ENCODE measurements at places on chromosomes 2 and 18.

- no peak for DNase-seq
These were observed 340.6 kb downstream of the DYSF start for GRCh38 chr2:71793926-71794325.

DNA sequence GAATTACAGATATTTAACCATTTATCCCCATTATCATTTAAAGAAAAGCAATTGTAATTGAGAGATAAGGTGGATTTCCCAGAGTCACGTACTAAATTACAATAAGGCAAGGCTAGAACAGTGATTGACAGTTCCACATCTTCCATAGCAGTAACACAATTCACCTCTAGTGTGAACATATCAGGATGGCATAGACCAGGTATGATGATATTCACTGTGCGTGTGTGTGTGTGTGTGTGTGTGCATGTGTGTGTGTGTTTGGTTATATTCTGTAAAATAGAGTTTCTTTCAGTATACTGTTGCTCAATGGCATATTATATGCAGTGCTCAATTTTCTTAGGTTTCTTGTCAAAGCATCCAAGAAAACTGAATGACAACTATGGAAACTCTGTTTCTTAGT is 1.7 kb downstream of the SCN2A start:
- DNase-seq = no peak

DNA sequence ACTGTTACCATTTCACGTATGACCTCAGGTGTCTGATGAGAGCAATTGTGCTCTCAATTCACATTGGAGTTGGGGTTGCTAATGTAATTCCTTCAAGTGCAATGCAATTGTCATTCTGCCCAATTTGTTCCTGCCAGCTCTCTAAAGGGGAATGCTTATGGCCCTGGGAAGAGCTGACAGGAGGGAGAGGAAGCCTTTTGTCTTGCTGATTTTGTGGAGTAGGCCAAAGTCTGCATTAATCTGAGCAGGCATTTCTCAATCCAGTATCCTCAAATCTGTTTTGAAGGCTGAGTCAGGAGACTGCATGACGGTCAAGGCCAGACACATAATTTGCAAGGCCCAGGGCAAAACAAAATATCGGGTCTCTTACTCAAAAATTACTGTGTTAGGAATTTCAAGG is 326.4 kb upstream of the SPHKAP start:
- no peak for DNase-seq

DNA sequence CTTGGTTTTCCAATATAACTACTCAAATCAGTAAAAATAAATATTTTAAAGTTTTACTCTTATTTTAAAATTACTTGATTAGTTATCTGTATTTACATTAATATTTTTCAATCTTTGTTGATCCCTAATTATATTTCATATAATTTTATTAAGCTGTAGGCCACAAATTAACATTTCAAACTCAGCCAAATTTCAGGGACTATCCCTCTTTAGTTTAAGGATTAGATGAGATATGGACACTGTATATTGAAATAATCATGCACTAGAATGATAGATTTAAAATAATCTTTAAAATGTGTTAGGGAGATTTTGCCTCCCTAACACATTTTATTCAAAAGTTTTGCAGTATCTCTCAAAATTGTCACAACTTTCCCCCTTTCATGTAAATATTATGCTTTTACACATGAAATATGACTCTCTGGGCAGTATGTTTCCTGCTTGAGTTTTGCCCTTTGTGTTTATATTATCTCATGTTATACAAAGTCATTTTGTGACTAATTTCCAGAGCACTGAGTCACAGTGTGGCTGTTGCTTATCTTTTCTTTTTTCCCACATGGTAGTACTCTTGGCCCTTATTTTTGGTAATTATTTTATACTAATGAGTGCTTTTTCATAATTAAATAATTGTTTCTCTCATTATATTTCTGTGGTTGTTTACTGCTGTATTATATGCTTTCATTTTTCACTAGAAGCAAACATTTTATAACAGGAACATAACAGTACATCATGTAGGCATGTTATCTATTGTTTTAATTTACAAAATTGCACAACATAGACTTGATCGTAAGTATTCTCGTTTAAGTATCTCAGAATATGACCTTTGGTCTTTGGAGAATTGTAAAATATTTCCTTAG is 1.2 kb downstream of the TFPI start:
- no peak for DNase-seq

GRCh38 chr2:140603416-140603815 is 1527.4 kb downstream of the LRP1B start:
- no peak for DNase-seq

DNA sequence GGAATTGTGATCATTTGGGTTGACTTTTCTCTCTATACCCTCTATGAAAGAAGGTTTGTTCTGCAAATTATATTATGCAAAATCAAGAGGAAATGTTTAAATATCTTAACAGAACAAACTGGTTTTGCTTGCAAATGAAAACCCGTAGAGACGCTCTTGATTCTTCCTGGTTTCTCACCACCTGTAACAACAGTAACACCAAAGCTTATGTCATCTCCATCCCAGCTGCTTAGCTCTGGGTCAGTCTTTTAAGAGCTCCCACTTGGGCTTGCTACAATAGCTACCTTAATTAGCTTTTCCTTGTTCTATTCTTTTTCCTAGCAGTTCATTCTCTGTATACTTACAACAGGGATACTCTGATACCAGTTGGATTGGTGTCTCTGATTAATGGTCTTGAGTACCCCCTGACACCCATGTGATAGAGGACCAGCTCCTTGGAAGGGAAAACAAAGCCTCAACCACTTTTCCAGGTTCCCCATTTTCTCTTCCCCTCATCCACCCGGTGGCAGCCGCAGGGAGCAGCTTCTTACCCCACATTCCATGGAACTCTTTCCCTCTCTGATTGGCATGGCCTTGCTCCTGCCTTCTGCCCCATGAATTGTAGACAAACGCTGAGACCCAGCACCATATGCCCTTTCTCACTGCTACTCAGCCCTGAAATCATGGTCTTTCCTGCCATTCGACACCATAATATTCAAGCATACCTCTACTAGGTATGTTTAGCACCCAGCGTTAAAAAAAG is 27.7 kb downstream of the TMEM182 start:
- DNase-seq = no peak

DNA sequence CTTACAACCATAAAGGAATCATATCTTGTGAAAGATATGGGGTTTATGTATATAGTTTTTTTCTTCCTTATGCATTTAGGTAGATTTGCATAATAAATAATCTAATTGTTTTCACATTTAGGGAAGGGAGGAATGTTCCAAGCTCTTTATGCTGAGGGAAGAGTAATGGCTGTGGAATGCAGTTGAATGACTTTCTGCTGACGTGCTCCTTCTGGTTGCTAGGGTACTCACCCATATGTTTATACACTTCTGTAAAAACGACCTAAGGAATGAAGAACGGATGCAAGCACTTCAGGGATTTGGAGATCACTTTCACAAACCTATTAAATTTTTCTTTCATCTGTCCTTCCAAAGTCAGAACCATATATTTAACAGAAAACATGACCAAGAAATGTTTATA is 29.2 kb upstream of the PPP4R1 start:
- peak; percentile 55 for DNase-seq

GRCh38 chr2:33337981-33338380 is 138.5 kb upstream of the RASGRP3 start:
- no peak for DNase-seq

DNA sequence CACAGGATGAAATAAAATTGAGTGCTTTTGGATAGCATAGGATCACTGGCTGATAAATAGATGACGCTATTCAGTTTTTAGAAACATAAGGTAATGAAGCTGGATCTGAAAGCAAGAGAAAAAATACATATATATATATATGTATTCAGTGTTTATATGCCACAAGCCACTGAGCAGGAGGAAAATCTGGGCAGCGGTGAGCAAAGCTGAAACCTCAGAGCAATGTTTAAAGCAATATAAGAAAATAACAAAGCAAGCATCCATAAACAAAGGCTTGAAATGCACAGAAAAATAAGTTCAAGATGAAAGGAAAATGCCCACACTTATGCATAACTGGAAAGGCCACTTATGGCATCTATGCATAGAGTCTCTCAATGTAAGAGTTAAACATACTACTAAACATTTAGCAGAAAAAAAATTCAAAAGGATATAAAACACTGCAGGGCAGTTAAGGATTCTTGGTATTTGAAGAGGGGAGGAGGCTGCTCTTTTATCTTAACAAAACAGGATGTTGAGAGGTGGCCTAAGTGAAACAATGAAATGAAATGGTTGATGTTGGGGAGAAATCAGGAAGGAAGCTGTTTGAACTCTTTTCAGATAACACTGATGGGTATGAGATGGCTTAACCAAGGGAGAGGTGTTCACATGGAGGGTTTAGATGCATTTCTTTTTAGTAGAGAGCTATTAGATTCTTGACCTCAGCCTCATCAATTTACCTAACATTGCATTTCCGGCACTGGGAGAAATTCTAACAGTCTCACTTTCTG is 129.1 kb downstream of the ARHGAP15 start:
- no peak for DNase-seq

GRCh38 chr2:28523902-28524301 is 28.0 kb downstream of the PLB1 start:
- no peak for DNase-seq

DNA sequence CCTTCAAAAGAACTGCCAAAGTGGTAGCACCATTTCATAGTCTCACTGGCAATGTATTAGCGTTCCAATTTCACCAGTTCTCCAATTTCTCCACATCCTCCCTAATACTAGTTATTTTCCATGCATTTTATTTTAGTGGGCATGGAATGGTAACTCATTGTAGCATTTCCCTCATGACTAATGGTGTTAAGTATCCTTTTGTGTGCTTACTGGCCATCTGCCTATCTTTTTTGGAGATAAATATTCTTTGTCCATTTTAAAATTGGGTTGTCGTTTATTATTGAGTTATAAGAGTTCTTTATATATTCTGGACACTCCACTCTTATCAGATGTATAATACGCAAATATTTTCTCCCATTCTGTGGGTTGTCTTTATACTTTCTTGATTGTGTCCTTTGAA is 107.1 kb downstream of the THADA start:
- no peak for DNase-seq

DNA sequence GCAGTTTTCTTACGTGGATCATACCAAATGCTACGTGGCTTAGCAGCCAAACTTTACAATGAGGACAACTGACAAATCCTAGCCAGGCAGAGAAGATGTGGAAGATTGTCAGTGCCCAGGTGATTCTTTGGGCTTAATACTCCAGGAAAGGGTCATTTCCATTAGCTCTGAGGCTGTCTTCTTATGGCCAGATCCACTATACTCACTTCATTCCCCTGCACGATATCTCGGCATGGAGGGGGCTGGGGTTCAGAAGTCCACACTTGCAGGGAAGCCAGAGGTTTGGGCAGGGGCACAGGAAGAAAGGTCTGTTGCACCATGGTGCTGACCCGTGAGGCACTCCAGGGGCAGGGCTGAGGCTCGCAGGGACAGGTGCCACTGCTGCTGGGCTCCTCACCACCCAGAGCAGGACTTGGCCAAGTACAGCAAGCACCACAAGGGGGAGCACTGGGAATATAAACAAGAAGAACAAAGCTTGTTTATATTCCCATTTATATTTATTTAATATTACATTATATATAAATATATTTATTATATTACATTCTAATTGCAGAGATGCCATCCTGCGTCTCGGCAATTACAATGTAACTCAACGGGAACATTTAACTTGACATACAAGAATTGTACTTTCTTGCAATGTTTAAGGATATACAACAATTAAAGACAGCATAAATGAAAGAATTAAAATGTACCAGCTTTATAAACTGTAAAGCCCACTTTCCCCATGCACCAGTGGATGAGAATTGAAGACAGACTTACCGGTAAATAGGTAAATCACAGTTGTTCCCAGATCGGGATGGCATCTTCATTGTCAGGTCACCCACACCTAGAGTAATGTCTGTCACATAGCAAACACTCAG is 27.2 kb downstream of the CLUL1 start:
- peak; percentile 58 for DNase-seq

DNA sequence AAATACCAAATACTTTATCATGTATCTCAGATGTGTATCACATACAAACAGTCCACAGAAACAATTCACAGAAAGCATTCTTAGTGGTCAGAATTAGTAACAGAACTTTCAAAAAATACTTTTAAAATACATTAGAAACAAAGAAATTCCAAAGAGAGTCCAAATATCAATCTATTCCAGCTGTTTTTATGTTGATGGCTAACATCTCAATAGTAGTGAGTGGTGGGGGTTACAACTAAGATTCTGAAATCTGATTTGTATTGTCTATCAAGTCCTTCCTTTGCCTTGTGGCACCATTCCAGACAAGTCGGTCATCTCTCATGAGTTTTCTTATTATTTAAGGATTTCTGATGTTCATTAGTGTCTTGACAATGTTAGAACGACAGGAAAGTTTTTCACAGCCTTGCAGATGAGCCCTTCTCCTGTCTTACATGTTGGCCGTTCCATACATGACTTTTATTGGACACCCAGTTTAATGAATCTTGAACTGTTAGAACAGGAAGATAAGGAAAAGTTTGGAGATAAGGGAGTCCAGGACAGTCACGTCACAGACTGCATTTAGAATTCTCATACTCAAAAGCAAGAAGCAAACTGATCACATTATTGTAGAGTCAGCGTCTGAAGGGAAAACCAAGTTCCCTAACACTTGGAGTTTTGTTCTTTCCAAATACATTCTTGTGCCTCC is 410.3 kb downstream of the PID1 start:
- no peak for DNase-seq

DNA sequence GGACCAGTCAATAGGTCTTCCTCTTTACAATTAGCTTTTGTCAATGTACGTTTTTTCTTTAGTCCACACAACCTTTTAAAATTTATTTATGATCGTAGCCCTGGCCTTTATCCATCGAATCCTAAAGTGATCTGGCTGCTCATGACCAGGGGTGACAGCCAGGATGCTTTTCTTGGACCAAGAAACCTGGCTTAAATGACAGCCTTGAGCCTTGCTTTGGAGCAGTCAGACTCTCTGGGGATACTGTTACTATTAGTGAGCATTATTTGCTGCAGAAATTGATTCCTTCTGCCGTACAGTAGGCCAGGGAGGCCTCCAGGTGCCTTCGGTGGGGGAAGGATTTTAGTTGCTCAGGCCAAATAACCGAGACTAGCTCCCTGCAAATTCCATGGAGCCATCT is 70.2 kb downstream of the AGAP1 start:
- no peak for DNase-seq

DNA sequence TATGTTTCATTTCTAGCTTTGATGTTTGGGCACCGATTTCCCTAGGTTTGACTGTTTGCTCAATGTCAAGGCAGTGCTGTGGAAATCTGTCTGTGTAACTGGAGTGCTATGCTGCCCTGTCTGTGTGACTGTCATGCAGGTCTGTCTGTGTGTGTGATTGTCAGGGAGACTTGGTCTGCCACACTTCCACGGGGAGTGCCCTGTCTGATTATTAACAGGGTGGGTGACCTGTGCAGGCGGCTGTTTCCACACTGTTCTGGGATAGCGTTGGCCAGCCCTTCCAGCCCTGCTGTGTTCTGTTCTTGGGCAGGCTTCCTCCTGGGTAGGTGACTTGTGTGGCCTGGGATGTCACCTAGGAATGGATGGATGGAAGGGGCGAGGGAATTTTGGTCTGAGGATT is 85.3 kb downstream of the FHOD3 start:
- no peak for DNase-seq

GRCh38 chr2:224646242-224646846 is 61.2 kb upstream of the CUL3 start:
- no peak for DNase-seq

All from HuH-7.5 (cell line).